ENCODE measurements at places on chromosomes 12 and 14.

DNA sequence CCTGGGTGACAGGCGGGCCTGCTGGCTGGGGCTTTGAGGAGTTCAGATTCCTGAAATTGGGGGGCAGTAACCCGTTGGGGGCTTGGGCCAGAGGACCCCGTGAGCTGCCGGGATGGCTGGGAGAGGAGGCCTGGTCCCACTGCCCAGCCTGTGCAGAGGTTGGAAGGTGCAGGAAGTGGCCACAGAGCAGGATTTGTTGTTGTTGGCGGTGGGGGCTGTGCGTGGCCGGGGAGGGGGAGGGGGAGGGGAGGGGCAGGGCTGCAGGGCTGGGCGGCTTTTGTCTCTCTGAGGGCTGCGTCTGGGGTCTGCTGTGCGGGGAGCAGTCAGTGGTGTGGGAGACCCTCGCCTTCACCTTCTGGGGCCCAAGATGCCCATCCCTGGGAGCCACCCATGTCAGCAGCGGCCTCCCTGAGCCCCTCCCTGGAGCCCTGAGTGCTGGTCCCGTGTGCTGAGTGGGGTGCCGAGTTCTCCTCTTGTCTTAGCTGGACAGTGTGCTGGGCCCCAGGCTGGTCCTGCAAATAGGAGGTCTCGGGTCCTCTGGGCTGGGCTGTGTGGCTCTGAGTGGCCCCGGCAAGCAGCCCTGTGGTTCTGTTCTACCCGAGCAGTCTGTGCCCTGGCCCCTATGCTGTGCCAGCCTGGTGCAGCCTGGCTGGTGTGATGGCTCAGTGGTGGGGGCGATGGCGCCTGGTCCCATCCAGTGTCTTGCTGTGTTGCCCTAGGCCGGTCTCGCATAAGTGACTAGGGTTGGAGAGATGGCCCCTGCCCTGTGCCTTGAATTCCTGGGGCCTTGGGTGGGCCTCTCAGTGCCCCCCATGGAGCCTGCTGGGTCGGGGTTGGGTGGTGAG, 10.3 kb downstream of the KIF26A start:
- DNase-seq = no peak

GRCh38 chr14:55142466-55142865, 13.4 kb downstream of the LGALS3 start:
- no peak for DNase-seq

GRCh38 chr12:40194846-40195245, 30.0 kb upstream of the LRRK2 start:
- DNase-seq = no peak

DNA sequence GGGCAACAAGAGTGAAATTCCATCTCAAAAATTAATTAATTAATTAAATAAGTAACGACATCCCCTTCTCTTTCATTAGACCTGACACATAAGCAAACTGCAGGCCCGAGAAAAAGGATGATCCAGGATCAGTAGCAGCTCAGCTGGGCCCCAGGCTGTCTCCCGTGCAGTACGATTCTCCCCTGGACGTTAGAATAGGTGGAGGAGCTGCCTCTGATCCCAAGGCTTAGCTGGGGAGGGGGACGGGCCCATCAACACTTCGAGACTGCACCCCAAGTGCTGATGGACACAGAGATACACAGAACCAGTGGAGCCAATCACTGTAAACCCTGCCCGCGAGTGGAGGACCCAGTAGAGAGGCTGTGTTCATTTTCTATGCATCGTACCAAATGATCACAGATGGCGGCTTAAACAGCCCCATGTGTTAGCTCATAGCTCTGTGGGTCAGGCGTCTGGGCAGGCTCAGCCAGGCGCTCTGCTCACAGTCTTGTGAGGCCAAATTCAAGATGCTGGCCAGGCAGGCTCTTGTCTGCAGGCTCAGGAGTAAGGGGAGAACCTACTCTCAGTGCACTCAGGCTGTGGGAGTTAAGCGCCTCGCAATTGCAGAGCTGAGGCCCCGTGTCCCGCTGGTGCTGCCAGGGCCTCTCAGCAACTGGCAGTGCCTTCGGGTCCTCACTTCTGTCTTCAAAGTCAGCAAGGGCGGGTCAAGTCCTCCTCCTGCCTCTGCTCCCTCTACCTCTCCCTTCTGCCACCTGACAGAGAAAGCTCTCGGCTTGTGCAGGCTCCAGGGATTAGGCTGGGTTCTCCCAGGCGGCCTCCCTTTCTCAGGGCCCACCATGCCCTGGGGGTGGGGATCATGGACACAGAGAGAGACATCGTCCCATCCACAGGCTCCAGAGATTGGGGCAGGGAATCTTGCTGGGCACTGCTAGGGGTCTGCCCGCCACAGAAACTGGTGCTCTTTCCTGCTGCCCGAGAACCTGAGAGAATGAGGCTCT, 26.4 kb downstream of the RIMBP2 start:
- no peak for DNase-seq

DNA sequence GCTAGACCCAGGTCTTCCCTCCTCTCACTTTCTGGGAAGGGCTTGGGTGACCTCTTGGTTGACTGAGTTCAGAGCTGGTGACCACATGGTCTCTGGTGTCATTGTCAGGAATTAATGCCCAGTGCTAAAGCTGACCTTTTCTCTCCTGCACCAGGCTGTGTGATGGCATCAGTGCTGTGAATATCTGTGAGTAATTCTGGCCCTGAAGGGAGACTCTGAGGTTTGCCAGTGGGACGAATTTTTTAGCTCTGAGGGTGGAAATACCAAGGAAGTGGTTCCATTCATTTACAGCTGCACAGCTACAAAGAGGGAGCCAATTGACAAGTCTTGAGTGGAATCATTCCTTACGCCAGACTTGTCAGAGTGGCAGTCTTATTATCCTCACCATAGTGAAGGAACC, 6.2 kb upstream of the KRT86 start:
- DNase-seq = no peak

GRCh38 chr12:119383206-119383605, 48.7 kb downstream of the CCDC60 start:
- DNase-seq = no peak

- DNase-seq = no peak
These were observed 88.1 kb downstream of the DNAI7 start for GRCh38 chr12:25106818-25107217.

DNA sequence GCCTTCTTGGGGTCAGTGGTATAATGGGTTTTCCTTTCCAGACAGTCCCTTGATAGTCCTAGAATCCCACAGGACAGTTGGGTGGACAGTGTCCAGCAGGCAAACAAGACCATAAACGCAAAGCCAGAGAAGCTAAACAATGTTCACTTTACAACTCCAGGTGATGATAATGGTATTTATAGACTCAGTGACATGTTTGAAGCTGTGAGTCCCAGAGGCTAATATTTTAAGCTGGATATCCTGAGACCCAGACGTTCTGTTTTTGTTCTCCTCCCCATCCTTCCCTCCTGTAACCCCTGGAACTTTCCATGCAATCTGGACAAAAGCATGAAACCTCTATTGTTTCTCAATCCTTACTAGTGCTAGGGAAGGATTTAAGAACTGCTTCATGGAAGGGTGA, 121.0 kb downstream of the ZFP36L1 start:
- no peak for DNase-seq

DNA sequence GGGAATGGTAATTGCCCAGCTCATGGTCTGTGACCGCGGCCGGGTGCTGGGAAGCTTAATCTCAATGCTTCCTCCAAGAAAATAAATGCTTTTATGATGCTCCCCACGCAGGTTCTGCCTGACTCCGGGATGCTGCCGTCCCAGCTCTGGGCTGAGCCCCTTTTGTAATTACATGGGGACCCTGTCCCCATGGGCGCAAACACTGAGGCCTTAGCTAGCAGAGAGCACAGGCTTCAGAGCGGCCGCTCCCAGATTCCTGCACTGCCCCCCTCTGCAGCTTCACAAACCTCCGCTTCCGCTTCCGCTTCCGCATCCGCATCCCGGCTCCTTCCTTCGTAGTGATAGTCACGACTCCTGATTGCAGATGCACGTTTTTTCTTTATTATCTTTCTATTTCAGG, 129.5 kb downstream of the KIF26A start:
- no peak for DNase-seq

DNA sequence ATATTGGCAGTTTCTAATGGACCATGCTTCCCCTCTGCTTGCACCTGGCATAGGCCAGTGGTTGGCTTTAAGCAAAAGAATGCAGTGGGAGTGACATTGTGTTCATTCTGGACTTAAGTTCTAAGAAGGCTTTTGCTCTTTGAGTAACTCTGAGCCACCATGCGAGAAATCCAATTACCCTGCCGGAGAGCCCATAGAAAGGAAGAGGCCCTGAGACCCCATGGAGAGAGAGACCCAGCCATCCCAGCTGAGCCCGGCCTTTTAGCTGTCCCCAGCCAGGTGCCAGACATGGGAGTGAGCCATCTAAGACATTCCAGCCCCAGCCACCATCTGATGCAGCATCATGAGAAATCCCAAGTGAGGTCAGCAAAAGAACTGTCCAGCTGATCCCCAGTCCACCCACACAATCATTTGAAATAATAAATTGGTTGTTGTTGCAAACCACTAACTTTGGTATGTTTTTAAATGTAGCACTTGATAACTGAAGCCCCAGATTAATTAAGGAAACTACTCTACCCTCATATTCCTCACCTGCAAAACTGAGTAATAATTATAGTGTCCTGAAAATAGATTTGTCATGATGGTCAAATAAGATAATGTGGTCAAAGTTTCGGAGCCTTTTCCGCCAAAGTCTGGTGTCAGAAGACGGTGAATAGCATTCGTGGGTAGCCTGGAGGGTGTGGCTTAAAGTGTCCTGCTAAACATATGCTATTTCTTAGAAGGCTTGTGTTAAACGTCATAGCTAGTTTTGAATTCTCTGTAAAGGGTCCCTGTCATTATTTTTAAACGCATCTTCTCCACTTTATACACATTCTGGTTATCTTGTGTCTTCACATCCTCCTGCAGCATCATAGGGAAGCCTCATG, 166.6 kb upstream of the PELI2 start:
- no peak for DNase-seq

- no peak for DNase-seq
These were observed 336.4 kb downstream of the CCER1 start for GRCh38 chr12:90618586-90618985.
